ENCODE measurements at places on chromosomes 7 and 10.

- DNase-seq, result no peak
These were observed 41.4 kb upstream of the IKZF1 start for GRCh38 chr7:50262916-50263690.

DNA sequence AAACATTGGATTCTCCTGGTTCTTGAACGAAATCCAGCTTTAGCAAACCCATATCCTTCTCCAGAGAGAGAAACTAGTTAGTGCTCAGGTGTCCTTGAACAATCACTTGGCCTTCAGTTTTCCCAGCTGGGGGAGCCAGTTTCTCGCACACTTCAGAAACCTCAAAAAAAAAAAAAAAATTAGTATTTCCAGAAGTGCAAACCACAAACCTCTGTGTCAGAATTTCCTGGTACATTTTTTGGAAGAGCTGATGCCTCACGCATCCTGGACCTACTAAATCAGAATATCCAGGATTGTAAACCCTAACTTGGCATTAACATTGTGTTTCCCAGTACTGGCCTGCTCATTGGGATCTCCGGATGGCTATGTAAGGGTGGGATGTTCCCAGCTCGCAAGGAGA, 143.4 kb upstream of the EGR2 start:
- no peak for DNase-seq

GRCh38 chr10:98569853-98570252, 123.1 kb upstream of the HPS1 start:
- no peak for DNase-seq

DNA sequence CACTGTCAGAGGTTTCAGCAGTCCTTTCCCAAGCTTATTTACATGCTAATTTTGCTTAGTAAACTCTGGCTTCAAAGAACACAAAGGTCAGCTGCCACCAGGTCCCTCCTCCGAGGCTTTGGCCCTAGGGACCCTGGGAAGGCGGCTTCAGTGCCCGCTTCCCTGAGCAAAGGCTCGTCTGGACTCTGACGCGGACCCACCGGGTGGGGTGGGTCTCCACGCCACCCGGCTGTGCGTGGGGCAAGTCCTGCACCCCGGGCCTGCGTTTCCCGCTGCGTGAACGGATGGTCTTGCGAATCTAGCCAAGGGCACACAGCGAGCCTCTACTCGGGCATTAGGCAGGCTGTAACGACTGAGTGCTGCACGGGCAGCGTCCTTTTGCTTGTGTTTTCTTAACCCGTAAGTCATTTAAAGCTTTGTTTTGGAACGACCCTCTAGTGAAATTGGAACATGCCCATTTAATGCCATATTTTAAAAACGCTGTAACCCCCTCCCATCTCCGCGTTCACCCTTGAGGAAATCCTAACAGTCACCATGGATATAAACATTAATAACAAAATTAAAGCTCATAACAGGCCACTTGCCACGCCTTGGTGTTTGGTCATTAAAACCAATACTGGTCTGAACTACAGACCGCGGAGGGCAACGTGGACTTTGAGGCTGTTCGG, 828 bp downstream of the BNIP3 start:
- DNase-seq, result no peak

- DNase-seq, result no peak
These were observed 383.0 kb upstream of the PCDH15 start for GRCh38 chr10:55183993-55184392.
